Effector memory CD8-positive, alpha-beta T cell (primary cell): ENCODE measurements at places on chromosomes 7 and 10.

GRCh38 chr10:77637532-77638320 lies at the start of gene KCNMA1:
TSS of gene KCNMA1 (minus strand) at chr10:77637808.
- H3K4me1 ChIP-seq, result peaks cover 3% of the 10 kb centered on the region
- peak within 1 kb of the TSS; percentile 80 for H3K4me3 ChIP-seq
- no peaks in the 10 kb centered on the region for H3K36me3 ChIP-seq
- no peak for DNase-seq

DNA sequence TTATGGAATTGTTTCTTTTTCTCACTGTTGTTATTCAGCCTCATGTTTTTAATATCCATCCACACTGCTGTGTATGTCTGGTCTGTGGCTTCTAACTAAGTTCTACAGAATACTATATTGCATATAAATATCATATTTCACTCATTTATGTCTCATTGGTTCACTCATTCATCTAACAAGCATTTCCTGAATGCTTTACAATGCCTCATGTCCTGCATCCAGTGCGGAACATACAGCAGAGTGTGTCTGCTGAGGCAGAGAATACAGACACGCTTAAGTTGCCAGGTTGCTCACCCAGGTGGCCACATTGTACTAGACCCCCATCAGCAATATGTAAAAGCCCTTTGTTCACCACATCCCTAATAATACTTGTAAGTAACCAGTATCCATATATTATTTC lies 111.8 kb upstream of the CNTNAP2 start:
- no peaks in the 10 kb centered on the region for H3K27me3 ChIP-seq
- DNase-seq, result no peak
- H3K27ac ChIP-seq, result no peak overlapping the region
- no peaks in the 10 kb centered on the region for H3K36me3 ChIP-seq

- H3K27ac ChIP-seq, result no peak overlapping the region
- peaks cover 8% of the 10 kb centered on the region for H3K27me3 ChIP-seq
These were observed 78.0 kb downstream of the ARL5B start for GRCh38 chr10:18737236-18737635.

GRCh38 chr7:66352071-66352470 lies 146.9 kb downstream of the TPST1 start:
- H3K27ac ChIP-seq, result no peak overlapping the region
- H3K4me1 ChIP-seq, result no peaks in the 10 kb centered on the region
- no peak overlapping the region for H3K4me3 ChIP-seq
- no peak for DNase-seq

DNA sequence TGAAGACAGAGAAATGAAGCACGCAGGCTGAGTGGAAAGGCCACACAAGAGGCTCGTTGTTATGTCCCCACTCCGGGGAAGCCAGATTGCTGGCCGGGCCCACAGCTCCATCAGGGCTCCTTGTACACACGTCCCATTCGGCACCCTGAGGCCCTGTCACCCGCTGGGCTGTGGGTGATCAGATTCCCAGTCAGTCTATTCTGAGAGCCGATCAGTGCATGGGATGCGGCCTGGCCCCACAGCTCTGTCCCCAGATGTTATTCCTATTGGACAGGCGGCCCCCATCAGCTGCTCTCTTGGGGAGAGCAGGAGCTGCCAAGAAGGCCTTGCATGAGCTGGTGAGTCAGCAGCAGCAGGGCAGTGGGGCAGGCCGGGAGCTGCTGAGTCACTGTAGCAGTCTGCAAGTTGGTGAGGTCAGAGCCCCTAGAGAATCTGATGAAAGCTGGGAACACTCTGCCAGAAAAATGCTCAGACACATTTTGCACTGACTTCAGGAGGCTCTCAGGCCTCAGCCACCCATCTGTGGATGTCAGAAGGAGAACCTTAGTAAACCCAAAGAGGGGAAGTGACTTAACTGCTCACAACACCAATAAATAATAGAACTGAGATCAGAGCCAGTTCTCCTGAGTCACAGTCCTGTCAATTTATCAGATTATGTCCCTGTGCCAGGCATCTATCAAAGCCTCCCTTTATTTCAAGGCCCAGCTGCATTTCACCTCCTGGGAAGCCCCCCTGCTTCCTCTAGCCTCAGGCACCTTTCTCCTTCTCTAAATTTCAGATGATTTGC lies 9.4 kb upstream of the PSAP start:
- no peak for DNase-seq
- H3K4me3 ChIP-seq, result no peak overlapping the region
- H3K36me3 ChIP-seq, result no peaks in the 10 kb centered on the region
- no peak overlapping the region for H3K27ac ChIP-seq

DNA sequence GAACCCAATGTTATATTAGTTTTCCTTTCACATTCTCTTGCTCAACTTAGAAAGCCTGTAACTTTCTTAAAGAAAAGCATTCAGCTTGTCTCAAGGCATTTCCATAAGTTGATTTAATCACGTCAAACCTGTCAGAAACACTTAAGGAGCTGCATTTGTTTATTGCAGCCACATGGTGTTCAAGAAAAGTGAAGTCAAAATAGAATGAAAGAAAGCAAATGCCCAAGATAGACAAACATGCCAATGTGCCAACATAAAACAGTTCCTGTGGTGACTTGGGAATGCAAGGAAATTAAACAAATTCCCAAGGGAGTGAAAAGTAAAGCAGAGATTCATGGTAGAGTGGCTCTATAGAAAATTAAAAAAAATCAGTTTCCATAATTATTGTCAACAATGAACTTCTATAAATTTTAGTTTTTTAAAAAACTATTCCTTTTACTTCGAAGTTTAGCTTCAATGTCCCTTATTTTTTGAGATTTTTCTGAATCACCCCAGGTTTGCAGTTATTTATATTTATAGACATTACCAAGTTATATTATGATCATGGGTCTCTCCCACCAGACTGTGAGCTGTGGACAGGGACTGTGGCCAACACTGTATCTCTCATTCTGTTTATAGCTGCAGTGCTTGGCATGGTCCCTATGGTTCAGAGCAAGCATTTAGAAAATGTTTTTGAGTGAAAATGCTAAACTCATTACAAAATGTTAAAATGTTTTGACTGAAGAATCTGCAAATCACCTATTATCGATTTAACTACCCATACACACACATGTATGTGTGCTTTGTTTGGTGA lies 887.4 kb downstream of the REEP3 start:
- H3K36me3 ChIP-seq, result no peaks in the 10 kb centered on the region
- no peak overlapping the region for H3K4me3 ChIP-seq
- H3K4me1 ChIP-seq, result no peaks in the 10 kb centered on the region
- no peak for DNase-seq
- no peak overlapping the region for H3K27ac ChIP-seq
